Activated naive CD8-positive, alpha-beta T cell treated with anti-CD3 and anti-CD28 coated beads for 36 hours (primary cell): ENCODE measurements at places on chromosomes 6 and 20. TPM values are rescaled to one million over a fixed set of nuclear protein-coding genes. Genes with fewer than 3 reads are reported as not detected.

Gene TUBB2A
- total RNA-seq: 1.8 TPM

- peaks cover 6% of the 10 kb centered on the region for H3K4me1 ChIP-seq
- no peak for DNase-seq
- no peaks in the 10 kb centered on the region for H3K27me3 ChIP-seq
- H3K36me3 ChIP-seq: no peaks in the 10 kb centered on the region
Measured at GRCh38 chr6:119040636-119041035, 37.8 kb downstream of the FAM184A start.

Gene NNAT
- 0.36 TPM for total RNA-seq

DNA sequence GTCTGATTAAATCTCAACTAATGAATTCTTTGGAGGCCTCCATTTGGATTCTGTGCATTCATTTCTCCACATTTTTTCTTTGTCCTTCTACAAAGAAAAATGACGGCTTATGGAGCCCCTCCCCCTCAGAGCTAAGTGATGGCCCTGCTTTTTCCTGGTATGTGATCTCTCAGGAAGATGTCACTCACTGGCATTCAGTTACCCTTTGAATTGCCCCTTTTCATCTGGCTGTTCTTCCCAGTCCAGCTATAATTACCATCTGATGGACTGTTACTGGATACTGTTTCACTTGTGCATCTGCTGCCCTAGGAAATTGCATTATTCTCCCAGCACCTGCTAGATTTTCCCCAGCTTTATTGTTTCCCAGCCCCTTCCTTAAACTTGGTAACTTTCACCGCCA lies 151.9 kb downstream of the CFAP61 start:
- no peaks in the 10 kb centered on the region for H3K4me1 ChIP-seq
- peaks cover 21% of the 10 kb centered on the region for H3K27me3 ChIP-seq

GRCh38 chr20:36399147-36399968 lies 93.2 kb downstream of the DLGAP4 start:
- peaks cover 26% of the 10 kb centered on the region for H3K27me3 ChIP-seq
- peak; percentile 29 for DNase-seq
- no peaks in the 10 kb centered on the region for H3K36me3 ChIP-seq
- no peak overlapping the region for H3K27ac ChIP-seq
- H3K4me1 ChIP-seq: no peaks in the 10 kb centered on the region

Gene FUCA2
- total RNA-seq: 9.1 TPM

- peaks cover 3% of the 10 kb centered on the region for H3K36me3 ChIP-seq
- peaks cover 30% of the 10 kb centered on the region for H3K4me1 ChIP-seq
- no peak for DNase-seq
- H3K4me3 ChIP-seq: no peak overlapping the region
- no peaks in the 10 kb centered on the region for H3K27me3 ChIP-seq
- no peak overlapping the region for H3K27ac ChIP-seq
Measured at GRCh38 chr20:47451602-47451904, 50.1 kb upstream of the NCOA3 start.

DNA sequence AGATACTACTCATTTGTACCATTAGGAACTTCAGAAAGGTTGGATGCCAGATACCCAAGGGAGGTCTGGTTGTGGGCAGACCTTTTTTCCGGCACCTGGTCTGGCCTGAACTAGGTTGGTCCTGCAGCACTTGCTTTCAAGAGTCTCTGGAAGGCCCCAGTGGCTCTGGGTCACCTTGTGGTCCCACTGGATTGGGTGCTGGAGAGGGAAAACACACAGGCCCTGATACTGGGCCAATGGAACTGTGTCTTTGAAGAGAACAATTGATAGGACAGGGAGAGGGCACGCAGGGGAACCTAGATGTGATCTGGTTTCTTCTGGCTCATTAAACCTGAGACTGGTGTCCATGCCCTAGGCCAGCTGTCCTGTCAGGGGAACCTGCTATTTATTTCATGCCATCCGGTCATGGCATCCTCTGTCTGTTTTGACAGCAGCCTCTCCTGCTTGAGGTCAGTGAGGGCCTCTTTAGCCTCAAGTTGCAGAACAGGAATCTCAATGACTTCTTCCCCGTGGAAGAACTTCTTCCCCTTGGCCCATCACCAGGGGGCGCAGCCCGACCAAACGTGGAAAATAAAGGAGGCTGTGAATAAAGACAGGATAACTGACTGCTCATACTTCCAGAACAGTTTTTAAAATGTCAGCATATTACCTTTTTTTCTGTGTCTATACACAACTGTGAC lies 25.0 kb downstream of the TAF8 start:
- H3K36me3 ChIP-seq: peaks cover 20% of the 10 kb centered on the region
- DNase-seq: peak; percentile 50
- no peaks in the 10 kb centered on the region for H3K27me3 ChIP-seq
- H3K27ac ChIP-seq: no peak overlapping the region

DNA sequence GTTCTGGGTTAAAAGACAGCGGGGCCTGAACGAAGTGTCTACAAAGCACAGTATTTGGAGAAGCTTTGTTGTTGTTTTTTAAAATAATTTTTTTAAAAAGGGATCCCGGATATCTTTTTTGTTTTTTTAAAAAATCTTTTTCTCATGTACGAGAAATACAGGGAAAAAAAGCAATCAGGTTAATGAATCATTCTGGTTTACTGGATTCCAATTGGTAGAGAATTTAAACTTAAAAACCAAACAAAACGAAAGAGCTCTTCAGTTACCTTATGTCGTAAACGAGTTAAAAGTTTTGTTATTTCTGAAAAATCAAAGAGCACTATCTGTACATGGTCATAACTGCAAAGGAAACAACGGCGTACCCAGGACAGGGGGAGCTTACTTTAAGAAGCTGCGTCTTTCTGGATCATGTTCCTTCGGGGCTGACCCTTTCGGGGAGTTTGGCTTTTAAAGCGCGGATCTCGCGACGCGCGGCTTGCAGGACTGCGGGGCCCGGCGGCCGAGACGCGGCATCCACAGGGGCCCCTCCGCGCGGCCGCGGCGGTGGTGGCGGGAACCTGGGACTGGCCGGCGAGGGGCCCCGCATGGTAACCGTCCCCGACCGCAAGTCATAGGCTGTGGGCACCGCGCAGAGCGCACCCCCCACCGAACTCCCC lies 927 bp downstream of the IL20RA start:
- peak overlapping the region; percentile 53 for H3K4me3 ChIP-seq
- no peak overlapping the region for H3K27ac ChIP-seq

- no peak overlapping the region for H3K4me3 ChIP-seq
- no peaks in the 10 kb centered on the region for H3K4me1 ChIP-seq
- no peak for DNase-seq
- H3K27ac ChIP-seq: no peak overlapping the region
- no peaks in the 10 kb centered on the region for H3K27me3 ChIP-seq
Measured at GRCh38 chr6:121791396-121792315, 356.2 kb downstream of the GJA1 start.

Gene SLA2
- total RNA-seq: 70.6 TPM

DNA sequence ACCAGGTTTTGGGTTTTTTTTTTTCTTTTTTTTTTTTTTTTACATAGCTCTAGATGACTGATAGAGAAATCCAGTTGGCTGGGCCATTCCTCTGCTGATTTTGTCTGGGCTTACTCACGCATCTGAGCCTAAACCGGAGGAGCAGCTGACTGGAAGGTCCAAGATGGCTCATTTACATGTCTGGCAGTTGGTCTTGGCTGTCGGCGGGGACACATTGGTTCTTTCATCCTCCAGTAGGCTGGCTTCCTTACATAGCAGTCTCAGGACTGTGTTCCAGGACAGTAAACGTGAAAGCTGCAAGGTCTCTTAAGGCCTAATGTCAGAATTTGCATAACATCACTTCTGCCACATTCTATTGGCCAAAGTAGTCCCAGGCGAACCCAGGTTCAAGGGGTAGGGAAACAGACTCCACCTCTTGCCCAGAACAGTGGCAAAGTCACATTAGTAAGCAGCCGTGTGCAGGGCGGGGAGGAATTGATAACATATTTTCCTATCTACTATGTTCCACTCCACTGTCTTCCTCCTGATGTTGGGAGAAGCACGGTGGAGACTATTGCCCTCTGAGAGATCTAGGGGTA lies 87.0 kb downstream of the CDH22 start:
- H3K4me3 ChIP-seq: no peak overlapping the region
- no peak for DNase-seq
- H3K36me3 ChIP-seq: no peaks in the 10 kb centered on the region
- H3K4me1 ChIP-seq: no peaks in the 10 kb centered on the region

GRCh38 chr20:23826541-23827021 lies at the start of gene CST2:
Gene CST2 (minus strand): TSS chr20:23826729. CDS start chr20:23826660, 69 bp downstream.
- H3K4me1 ChIP-seq: no peaks in the 10 kb centered on the region
- no peak within 1 kb of the TSS for H3K27ac ChIP-seq
- H3K27me3 ChIP-seq: no peaks in the 10 kb centered on the region
- DNase-seq: no peak
- H3K4me3 ChIP-seq: no peak within 1 kb of the TSS

Gene VGLL2
- not detected for total RNA-seq

Gene POPDC3
- not detected for total RNA-seq

GRCh38 chr6:43242908-43243663 lies at the start of gene TTBK1:
Gene TTBK1 (plus strand): TSS chr6:43243481. CDS start chr6:43246661, 3,180 bp downstream.
- DNase-seq: peak; percentile 47
- H3K27ac ChIP-seq: no peak within 1 kb of the TSS

Gene SAPCD1
- 7.6 TPM for total RNA-seq

- H3K4me3 ChIP-seq: no peak overlapping the region
- no peaks in the 10 kb centered on the region for H3K27me3 ChIP-seq
- peaks cover 3% of the 10 kb centered on the region for H3K36me3 ChIP-seq
Measured at GRCh38 chr6:5729813-5730517, 276.8 kb downstream of the NRN1 start.

DNA sequence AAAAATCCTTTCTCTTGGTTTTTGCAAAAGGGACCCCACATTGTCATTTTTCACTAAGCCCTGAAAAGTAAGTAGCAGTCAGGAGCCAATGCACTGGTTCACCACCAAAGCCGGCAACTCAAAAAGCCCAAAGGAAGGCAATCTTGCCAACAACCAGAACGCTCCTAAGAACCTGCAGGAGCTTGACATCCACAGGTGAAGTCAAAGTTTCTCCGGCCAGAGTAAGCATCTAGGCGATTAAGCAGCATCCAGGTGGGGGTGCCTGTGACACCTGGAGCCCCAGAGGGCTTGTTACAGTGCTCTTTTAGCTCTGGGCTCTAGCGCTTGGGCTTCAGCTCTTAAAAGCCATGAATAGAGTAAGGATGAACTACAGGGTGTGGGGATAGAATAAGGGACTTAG lies 36.1 kb downstream of the SLC35D3 start:
- peaks cover 11% of the 10 kb centered on the region for H3K27me3 ChIP-seq
- no peaks in the 10 kb centered on the region for H3K36me3 ChIP-seq
- peaks cover 4% of the 10 kb centered on the region for H3K4me1 ChIP-seq
- H3K27ac ChIP-seq: no peak overlapping the region
- DNase-seq: no peak

- H3K4me1 ChIP-seq: no peaks in the 10 kb centered on the region
- H3K27ac ChIP-seq: no peak overlapping the region
- H3K4me3 ChIP-seq: no peak overlapping the region
- DNase-seq: no peak
Measured at GRCh38 chr20:47071646-47072185, 177.1 kb downstream of the EYA2 start.

- H3K4me1 ChIP-seq: peaks cover 2% of the 10 kb centered on the region
- no peak for DNase-seq
- no peak overlapping the region for H3K4me3 ChIP-seq
Measured at GRCh38 chr6:7100753-7101081, 7.0 kb upstream of the RREB1 start.

- H3K4me1 ChIP-seq: peaks cover 42% of the 10 kb centered on the region
- peak overlapping the region; percentile 55 for H3K27ac ChIP-seq
- H3K36me3 ChIP-seq: peaks cover 35% of the 10 kb centered on the region
- H3K27me3 ChIP-seq: no peaks in the 10 kb centered on the region
- DNase-seq: no peak
Measured at GRCh38 chr6:154219250-154219649, 137.4 kb downstream of the IPCEF1 start.

DNA sequence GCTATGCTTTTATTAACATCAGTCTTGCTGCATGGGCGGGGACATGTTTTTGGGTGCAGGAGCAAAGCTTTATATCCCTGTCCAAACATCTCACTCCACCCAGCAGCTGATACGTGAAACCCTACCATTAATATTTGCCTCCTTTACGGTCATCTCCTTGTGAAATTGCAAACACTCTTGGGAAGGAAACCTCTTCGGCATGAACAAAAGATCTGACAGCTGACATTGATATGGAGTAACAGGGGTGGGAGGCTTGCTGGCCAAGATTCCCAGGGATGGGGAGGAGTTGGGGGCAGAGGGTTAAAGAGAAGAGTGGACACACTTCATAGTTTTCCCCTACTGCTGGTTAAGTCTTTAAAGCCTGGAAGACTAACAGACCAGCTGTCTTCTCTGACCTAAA lies 22.2 kb upstream of the VEGFA start:
- H3K36me3 ChIP-seq: no peaks in the 10 kb centered on the region
- DNase-seq: no peak
- H3K27ac ChIP-seq: no peak overlapping the region
- H3K27me3 ChIP-seq: no peaks in the 10 kb centered on the region
- H3K4me3 ChIP-seq: no peak overlapping the region

Gene CEP250
- total RNA-seq: 55.5 TPM

DNA sequence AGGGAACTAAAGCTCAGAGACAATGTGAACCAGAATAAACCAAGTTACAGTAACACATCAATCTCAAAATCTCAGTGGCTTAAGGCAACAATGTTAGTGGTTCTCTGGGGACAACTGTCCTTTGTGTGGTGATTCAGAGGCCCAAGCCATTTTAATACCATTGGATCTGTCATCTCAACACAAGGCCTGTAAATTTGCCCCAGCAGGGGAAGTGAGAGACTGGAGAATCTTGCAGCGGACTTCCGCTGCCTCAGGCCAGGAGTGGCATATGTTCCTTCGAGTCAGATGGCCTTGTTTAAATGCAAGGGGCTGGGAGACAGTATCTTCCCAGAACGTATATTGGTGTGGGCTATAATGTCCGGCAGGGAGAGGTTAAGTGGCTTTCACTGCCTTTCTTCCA lies 126.0 kb downstream of the CD83 start:
- peaks cover 6% of the 10 kb centered on the region for H3K4me1 ChIP-seq
- no peaks in the 10 kb centered on the region for H3K27me3 ChIP-seq
- H3K27ac ChIP-seq: no peak overlapping the region
- no peaks in the 10 kb centered on the region for H3K36me3 ChIP-seq
- no peak for DNase-seq
- H3K4me3 ChIP-seq: no peak overlapping the region

DNA sequence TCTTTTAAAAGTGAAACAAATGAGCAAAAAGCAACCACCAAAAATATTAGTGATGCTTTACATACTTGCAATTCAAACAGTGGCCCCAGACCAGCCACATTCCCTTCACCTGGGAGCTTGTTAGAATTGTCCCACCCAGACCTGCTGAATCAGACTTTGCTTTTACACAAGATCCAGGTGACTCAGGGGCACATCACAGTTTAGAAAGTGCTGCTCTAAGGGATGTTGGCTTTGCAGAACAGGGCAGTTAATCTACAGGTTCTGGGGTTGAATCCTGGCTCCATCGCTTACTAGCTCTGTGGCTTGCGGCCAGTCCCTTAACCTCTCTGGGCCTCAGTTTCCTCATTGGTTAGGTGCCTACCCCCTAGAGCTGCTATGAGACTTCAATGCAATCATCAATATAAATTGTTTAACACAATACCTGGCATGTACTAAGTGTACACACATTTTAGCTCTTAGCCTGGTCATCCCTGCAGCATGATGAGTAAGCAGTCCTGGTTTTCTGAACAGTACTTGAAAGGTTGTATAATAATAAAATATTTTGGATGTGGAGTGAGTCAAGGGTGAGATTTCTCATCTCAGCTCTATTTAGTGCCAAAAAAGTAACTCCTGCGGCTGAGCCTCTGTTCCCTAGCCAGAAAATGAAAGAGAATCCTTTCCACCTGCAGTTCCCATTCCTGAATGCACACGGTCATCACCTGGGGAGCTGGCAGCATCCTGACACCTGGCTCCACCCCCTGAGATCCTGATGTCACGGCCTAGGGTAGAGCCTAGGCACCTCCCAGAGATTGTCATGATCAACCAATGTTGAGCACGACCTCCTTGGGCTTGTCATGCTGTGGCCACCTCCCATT lies 162.7 kb downstream of the ANKRD60 start:
- no peak for DNase-seq
- no peaks in the 10 kb centered on the region for H3K4me1 ChIP-seq
- no peak overlapping the region for H3K4me3 ChIP-seq
- no peak overlapping the region for H3K27ac ChIP-seq

Gene SRMS
- total RNA-seq: not detected
